Activated T-cell treated with anti-CD3 and anti-CD28 coated beads, Interleukin-2, amount 50 U/mL, for 72 hours (primary cell): ENCODE measurements at places on chromosomes 7 and 10. TPM values are rescaled to one million over a fixed set of nuclear protein-coding genes. Genes with fewer than 3 reads are reported as not detected.

The OTUD1 gene
- 13.3 TPM for total RNA-seq

The ADCYAP1R1 gene
- 0.12 TPM for total RNA-seq

The PLPP4 gene
- total RNA-seq, result not detected

The POT1 gene
- total RNA-seq, result 42.9 TPM

The XPNPEP1 gene
- 53.0 TPM for total RNA-seq

The RSU1 gene
- 53.1 TPM for total RNA-seq

The FAM25G gene
- total RNA-seq, result not detected

The AIFM2 gene
- total RNA-seq, result 7.2 TPM

The PON3 gene
- not detected for total RNA-seq

The GDF2 gene
- total RNA-seq, result not detected
